Right atrium auricular region (tissue), 2 donors: ENCODE measurements at places on chromosomes 5 and 9. TPM values are rescaled to one million over a fixed set of nuclear protein-coding genes. Genes with fewer than 3 reads are reported as not detected.

DNA sequence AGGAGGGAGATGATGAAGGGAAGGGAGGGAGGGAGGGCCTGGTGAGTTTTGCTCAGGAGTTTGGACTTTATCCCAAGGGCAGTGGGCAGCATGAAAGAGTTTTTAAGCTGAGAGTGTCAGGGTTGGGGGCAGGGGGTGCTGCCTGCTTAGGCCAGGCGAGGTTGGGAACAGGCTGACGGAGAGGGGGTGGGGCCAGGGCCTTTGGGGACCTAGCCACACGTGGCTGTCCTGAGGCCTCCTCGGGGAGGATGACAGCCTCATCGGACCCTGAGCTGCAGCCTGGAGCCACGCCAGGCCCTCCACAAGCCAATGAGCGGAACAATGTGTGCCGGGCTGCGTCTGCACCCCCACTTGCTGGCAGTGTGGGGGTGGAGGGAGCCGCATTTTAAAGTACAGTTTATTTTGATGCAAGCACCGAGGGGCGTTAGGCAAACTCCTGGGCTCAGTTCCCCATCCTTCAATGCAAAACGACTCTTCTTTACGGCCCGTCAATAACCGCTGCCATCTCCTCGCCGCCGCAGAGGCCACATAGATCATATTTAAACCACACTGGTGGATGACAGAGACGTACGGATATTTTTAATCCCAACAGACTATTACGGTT, 5.3 kb upstream of the RXRA start:
- no peak overlapping the region for H3K27ac ChIP-seq
- peaks cover 37% of the 10 kb centered on the region for H3K4me1 ChIP-seq
- DNase-seq: no peak

The IGFBPL1 gene
- total RNA-seq: 1.3 TPM

The SLC46A2 gene
- not detected for total RNA-seq

DNA sequence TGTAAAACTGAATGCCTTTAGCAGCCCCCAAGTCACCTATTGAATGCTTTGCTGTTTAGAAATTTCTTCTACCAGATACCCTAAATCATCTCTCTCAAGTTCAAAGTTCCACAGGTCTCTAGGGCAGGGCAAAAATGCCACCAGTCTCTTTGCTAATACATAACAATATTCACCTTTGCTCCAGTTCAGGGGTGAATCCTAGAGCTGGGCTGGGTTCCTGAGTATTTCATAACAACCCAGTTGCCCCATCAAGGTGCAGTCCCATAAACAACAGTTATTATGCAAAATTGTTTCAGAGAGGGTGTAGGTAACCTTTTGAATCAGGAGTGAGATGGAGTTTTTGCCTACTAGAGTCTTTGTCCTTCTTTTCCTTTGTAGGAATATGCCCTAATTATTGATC, 19.0 kb upstream of the C1QTNF3 start:
- no peak for DNase-seq
- H3K36me3 ChIP-seq: no peaks in the 10 kb centered on the region
- no peaks in the 10 kb centered on the region for H3K4me1 ChIP-seq
- H3K27ac ChIP-seq: no peak overlapping the region

GRCh38 chr9:78021697-78022096, 9.9 kb downstream of the GNAQ start:
- no peak overlapping the region for H3K27ac ChIP-seq
- H3K27me3 ChIP-seq: no peaks in the 10 kb centered on the region
- no peaks in the 10 kb centered on the region for H3K4me1 ChIP-seq
- no peak overlapping the region for H3K4me3 ChIP-seq
- H3K36me3 ChIP-seq: no peaks in the 10 kb centered on the region
